ENCODE measurements at places on chromosomes 2 and 18.

DNA sequence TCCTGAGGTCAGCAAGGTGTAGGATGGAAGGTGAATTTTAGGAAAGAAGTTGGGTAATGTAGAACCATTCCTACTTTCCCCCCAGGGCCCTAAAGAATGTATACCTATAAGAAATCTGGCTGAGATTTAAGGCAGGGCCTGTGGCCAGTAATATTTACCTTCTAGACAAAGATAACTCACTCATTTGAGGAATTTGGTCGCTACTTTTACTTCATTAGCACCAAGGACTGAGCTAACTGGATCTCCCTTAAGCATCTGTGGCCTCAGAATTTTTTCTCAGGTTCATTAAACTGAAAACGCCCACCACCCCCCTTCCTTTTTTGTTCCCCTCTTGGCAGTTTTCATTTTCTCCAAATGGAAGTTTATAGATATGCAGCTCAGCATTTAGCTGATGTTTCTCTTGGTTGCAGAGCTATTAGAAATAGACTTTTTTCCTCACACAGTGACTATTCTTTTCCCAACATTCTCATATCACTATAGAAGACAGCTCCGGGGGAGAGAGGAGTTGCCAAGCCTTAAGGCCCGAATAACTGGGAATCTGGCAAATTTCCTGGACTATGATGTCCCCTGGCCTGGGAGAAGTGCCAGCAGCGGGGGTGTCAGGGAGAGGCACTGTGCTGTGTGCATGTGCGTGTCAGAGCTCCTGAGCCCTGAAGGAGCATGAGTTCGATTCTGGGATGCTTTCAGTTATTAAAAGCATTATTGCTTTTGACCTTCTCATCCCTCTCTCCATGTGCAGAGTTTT is 310.9 kb downstream of the PRKCE start:
- DNase-seq: no peak

- no peak for DNase-seq
These were observed 10.5 kb downstream of the CCDC88A start for GRCh38 chr2:55408918-55409868.

DNA sequence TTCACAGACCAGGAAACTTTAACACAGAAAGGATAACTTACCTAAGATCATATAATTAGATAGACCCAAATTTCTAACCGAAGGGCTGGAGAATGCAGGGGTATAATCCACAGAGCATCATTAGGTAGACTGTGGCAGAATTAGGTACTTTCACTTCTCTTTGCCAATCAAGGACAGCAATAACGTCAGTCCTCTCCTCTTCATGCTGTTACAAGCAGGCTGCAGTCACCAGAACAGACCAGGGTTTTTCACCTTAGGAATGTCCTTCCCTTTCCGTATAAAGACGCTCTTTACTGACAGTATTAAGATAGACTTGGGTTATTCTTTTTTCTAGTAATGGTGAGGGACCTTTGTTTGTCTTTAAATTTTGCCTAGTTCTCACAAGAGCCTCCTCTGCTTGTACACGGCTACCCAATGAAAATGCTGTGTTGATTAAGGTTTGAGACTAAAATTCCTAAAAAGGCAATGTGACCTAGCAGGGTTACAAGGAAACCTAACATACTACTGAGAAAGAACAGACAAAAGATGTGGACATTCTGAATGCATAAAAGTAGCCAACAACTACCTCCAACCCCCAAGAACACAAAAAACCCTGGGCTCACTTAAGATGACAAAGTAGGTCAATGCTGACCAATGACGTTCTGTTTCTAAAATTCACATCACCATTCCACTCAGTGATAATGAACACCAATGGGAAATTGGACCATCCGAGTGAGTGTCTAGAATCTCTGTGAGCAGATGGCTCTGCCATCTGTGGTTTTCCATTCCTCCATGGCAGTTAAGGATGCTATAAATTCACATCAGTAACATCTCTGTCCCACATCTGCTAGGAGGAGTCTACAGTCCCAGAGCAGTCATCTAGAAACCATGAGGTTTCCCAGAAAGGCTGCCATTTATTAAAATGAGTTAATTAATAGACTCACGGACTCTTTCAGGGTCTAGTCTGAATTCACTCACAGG is 2.1 kb downstream of the PDIA6 start:
- DNase-seq: no peak

GRCh38 chr2:235789552-235789951 is 295.7 kb downstream of the AGAP1 start:
- no peak for DNase-seq

DNA sequence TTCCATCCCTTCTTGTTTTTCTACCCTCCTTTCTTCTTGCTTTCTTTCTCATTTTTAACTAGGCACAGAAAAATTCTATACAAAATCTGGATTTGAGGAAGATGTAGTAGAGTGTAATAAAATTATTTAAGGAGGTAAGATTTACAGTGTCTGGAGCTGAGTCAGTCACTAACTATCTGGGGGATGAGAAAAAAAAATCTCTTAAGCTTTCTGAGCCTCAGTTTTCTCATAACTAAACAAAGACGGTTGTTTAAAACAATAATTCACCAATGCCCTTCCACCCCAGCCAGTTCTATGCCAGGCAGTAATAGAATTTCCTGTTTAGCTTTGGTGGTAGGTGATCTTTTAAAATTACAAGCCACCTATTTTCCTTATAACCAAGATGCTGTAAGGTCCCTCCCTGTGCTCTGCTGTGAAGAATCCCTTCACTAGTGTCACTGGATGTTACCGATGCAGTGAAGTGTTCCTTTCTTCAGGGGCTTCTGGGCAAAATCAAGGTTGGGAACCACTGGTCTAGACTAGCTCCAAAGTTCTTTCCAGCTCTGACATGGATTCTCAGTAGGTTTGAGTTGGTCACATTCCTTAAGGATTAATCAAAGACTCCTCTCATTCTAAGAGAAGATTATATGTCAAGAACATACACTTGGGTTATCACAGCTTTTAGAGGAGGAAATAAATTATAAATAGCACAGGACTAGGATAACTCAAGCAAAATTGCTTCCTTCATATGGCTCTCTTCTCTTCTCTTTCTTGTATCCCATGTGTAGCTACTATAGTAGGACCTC is 289.0 kb downstream of the CDH2 start:
- no peak for DNase-seq

- DNase-seq: no peak
These were observed 14.2 kb downstream of the LIMS2 start for GRCh38 chr2:127661072-127661649.

DNA sequence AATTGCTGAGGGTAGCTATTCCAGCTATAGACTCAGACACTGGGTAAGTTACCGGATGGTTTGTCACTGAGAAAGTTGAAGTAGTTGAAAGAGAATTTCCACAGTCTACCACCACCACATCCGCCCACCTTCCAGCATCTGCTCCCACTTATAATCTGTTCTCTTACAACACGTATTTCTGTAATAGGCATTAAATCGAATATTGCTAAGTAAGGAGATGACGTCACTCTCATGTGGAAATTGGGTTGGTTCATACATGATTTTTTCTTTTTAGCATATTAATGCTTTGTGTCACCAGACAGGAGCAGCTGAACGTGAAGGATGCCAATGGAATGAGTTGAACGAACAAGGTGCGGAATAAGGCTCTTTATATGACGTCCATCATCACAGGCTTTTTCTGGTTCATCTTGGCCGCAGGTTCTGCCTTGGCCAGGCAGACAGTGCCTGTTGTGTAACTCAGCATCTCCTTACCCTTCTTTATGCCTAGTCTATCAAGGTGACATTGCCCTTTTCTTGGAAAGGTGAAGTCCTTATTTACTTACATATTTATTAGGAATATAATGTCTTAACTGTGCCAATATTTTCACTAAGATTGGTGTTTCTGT is 45.9 kb downstream of the THUMPD2 start:
- no peak for DNase-seq

DNA sequence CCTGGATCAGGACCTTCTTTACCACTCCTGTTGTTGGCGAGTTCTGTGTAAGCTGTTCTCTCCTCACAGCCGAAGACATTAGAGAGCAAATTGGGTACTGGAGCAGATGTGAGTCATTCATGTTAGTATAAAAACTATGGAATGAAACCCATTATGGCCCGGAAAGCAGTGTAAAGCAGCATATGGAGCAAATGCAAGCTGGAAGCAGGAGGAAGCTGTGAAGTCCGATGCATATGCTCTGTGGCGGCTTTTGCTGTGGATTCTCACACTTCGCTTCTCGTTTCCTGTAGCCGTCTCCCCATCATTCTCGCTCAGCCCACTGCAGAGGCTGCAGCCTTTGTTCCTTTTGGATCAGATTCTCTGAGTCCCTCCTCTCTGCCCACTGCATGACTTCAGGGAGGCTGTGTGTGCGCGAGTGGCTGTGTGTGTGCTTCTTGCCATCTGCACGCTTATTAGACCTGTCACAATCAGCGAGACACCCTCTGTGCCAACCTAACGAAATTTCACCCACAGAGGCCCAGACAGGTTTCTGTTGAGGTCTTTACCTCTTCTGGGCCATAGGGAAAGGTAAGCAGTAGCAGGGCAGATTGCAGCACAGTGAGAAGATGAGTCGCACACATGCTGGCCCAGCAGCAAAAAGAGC is 3.3 kb upstream of the GALNT14 start:
- no peak for DNase-seq

GRCh38 chr2:174984561-174984960 is 20.6 kb downstream of the CHN1 start:
- no peak for DNase-seq

- DNase-seq: no peak
These were observed 299.0 kb upstream of the FBXO11 start for GRCh38 chr2:48205137-48205798.

DNA sequence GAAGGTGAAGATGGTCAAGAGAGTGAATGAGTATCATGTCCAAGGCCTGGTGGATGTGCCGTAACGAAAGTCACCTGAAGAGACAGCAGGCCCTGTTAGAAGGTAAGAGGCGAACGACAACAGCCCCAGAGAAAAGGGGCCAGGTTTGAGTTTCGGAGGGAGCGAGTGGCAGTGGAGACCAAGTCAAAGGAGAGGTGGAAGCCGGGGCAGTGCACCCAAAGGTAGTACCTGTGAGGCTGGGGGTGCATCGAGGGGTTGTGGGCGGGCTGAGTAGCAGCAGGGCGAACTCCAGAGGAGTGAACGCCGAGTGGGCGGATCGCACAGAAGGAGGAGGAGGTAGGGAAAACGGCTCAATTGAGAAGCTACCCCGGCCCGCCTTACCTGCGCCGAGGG is 358 bp downstream of the USP37 start:
- DNase-seq: peak; percentile 61

DNA sequence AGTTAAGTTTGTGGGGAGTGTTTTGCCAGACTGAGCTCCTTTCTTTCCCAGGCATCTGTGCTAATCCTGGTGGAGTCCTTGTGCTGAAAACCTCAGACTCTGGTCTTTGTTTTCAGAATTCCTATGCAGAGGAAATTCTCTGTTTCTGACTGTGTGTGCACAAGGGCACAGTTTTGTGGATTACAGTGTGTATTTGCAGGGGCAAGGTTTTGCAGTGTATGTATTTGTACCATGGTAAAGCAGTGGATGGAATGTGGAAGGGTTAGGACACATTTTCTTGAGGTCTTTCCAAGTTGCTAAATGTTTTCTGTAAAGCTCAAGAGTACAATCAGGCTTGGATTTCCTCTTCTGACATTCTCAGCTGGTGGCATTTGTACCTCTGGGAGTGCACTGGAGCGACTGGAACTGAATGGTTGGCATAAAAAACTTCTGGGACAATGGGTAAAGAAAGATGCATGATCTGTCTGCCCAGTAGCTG is 139.5 kb upstream of the RND3 start:
- no peak for DNase-seq

GRCh38 chr2:38446418-38446817 is 69.3 kb upstream of the ATL2 start:
- no peak for DNase-seq

GRCh38 chr2:218904176-218904575 is 23.5 kb downstream of the WNT10A start:
- DNase-seq: no peak

DNA sequence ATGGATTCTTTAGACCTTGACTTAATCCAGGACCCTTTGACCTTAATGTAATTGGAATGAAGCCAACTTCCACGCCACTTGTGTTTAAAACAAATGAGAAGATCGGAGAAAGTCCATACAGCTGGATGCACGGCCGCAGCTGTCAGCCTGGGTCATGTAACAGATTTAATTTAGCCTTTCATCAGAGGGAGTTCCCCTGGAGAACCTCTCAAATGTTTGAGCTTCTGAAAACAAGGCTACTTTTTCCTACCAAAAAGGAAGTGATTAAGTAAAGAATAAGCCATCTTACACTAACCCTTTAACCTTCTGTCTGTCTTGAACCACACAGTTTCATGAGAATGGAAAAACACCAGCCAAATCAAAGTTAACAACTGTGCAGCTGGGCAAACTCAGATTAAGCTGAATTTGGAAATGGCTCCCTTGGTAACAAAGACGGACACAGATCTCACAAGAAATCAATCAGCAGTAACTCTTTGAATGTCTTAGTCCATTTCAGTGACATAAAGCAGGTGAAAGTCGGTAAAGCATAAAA is 103.6 kb downstream of the DOCK10 start:
- DNase-seq: no peak

DNA sequence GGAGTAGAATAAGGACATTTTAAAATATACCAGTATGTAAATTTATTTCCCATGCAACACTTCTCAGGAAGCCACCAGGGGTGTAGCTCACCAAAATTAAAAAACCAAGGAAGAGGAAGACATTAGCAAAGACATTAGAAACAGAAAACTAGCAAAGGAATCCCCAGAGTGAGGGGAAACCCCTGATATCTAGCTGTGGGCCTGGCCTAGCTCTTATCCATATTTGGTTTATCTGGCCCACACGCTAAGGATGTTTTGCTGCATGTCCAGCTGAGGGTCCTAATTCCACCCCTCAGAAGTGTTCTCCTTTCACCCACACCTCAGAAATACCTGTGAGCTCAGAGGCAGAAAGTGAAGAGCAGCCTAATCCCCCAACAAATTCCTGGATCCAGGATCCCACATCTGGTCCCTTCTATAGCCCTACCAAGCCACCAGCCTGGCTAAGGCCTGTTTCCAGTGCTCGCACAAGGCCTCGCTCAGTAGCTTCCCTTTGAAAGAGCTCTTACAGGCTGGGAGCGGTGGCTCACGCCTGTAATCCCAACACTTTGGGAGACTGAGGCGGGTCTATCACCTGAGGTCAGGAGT is 17.4 kb downstream of the OSBPL1A start:
- DNase-seq: no peak

DNA sequence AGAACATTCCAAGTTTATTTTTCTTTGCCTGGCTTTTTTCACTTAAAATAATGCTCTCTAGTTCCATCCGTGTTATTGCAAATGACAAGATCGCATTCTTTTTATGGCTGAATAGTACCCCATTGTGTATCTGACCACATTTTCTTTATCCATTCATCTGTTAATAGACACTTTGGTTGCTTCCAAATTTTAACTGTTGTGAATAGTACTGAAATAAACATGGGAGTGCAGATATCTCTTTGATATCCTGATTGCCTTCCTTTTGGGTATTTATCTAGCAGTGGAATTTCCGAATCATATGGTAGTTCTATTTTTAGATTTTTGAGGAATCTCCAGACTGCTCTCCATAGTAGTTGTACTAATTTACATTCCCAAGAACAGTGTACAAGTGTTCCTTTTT is 230.5 kb downstream of the FIGN start:
- no peak for DNase-seq
